Hair follicular keratinocyte (primary cell): ENCODE measurements at places on chromosomes 12 and 14. TPM values are rescaled to one million over a fixed set of nuclear protein-coding genes. Genes with fewer than 3 reads are reported as not detected.

The DYRK4 gene
- 82.9 and 90.1 TPM in 2 replicates for total RNA-seq

The RIN3 gene
- total RNA-seq = 3.4 and 4.2 TPM in 2 replicates

The RNASE3 gene
- not detected in 2 replicates for total RNA-seq

The NTS gene
- not detected in 2 replicates for total RNA-seq

The RBMS2 gene
- total RNA-seq = 16.9 and 18.7 TPM in 2 replicates

The ITGA7 gene
- 0.08 TPM in 2 replicates for total RNA-seq

The PRPH gene
- total RNA-seq = 0.16 TPM in 1 of 2 replicates, not detected in the other

The MTERF2 gene
- 1.7 and 3.5 TPM in 2 replicates for total RNA-seq

The NXPH4 gene
- 2.1 and 24.9 TPM in 2 replicates for total RNA-seq

The SLC6A15 gene
- total RNA-seq = 36.3 and 37.3 TPM in 2 replicates

The ASPG gene
- not detected in 2 replicates for total RNA-seq

The FBXW8 gene
- 6.6 and 13.1 TPM in 2 replicates for total RNA-seq

The CDCA3 gene
- 16.6 and 52.9 TPM in 2 replicates for total RNA-seq

The RERG gene
- total RNA-seq = not detected in 2 replicates

The JAG2 gene
- total RNA-seq = 48.9 and 61.6 TPM in 2 replicates

The SIRT4 gene
- 0.49 and 0.62 TPM in 2 replicates for total RNA-seq

The NFATC4 gene
- 2.9 and 7.1 TPM in 2 replicates for total RNA-seq

The XPOT gene
- 73.0 and 114 TPM in 2 replicates for total RNA-seq

The PLCZ1 gene
- not detected in 2 replicates for total RNA-seq

The TMEM119 gene
- 0.08 and 0.49 TPM in 2 replicates for total RNA-seq

The LUM gene
- 0.55 and 7.5 TPM in 2 replicates for total RNA-seq

The SDSL gene
- 3.3 and 9.1 TPM in 2 replicates for total RNA-seq

The DYNC1H1 gene
- total RNA-seq = 273 and 313 TPM in 2 replicates

The ZNF891 gene
- 0.11 and 0.23 TPM in 2 replicates for total RNA-seq

The OR4E2 gene
- total RNA-seq = not detected in 2 replicates

The HOXC4 gene
- 4.1 and 4.4 TPM in 2 replicates for total RNA-seq

The GLT8D2 gene
- 10.7 and 15.4 TPM in 2 replicates for total RNA-seq

The PRB2 gene
- not detected in 2 replicates for total RNA-seq

The FLVCR2 gene
- 1.1 TPM in 1 of 2 replicates, not detected in the other for total RNA-seq

The TAS2R7 gene
- total RNA-seq = not detected in 2 replicates

The GLIPR1 gene
- 3.4 and 7.4 TPM in 2 replicates for total RNA-seq

The SMAGP gene
- total RNA-seq = 21.9 and 23.0 TPM in 2 replicates

The ACTR10 gene
- 47.7 and 52.2 TPM in 2 replicates for total RNA-seq

The NPC2 gene
- total RNA-seq = 239 and 356 TPM in 2 replicates

The CLEC9A gene
- not detected in 2 replicates for total RNA-seq

The ZFHX2 gene
- 0.23 TPM in 1 of 2 replicates, not detected in the other for total RNA-seq

The PARPBP gene
- total RNA-seq = 7.8 and 14.8 TPM in 2 replicates

The TCL1B gene
- not detected in 2 replicates for total RNA-seq

The TAS2R8 gene
- total RNA-seq = not detected in 2 replicates

The CLEC7A gene
- not detected in 2 replicates for total RNA-seq

The ATXN7L3B gene
- total RNA-seq = 11.9 and 12.9 TPM in 2 replicates

The KRT71 gene
- total RNA-seq = not detected in 2 replicates

The INHBE gene
- total RNA-seq = 0.70 TPM in 1 of 2 replicates, not detected in the other

The ACOT4 gene
- total RNA-seq = 1.3 and 1.6 TPM in 2 replicates

The OTOGL gene
- total RNA-seq = 0.11 TPM in 1 of 2 replicates, not detected in the other

The MYF5 gene
- not detected in 2 replicates for total RNA-seq
